ENCODE measurements at places on chromosomes 6 and 20.

DNA sequence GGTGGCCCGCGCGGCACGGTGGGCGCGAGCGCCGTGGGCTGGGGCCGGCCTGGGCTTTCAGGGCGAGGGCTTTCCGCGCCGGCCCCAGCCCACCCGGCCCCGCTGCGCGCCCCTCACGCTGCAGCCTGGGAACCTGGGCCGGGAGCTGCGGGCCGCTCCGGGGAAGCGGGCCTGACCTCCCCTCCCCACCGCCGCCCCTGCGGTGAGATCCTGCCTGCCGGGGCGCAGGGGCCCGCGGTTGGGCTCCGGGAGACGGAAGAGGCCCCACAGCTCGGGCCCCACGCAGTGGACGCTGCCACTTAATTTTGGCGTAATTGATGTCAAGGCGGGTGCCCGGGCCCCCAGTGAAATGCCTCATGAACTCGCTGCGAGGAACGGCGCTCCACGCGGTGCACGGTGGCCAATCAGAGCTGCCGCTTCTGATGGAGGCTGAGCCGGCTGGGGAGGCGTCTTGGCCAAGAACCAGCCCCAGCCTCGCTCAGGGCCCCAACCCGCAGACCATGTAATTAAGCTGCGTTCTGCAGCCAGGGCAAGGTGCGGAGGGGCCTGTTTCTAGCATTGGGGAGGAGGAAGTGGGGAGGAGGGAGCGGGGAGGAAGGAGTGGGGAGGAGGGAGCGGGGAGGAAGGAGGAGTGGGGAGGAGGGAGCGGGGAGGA is 96.1 kb upstream of the BHLHE23 start:
- DNase-seq, result peak; percentile 7

- no peak for DNase-seq
Observed at GRCh38 chr6:139406577-139407343, 32.3 kb upstream of the CITED2 start.

GRCh38 chr20:62765432-62766070 is 30.7 kb upstream of the MRGBP start:
- DNase-seq, result no peak

GRCh38 chr6:107128175-107128574 is 12.9 kb upstream of the BEND3 start:
- no peak for DNase-seq

- DNase-seq, result no peak
Observed at GRCh38 chr6:10305790-10306415, 109.0 kb downstream of the TFAP2A start.

GRCh38 chr6:90545448-90545847 is 41.4 kb downstream of the MAP3K7 start:
- DNase-seq, result no peak

DNA sequence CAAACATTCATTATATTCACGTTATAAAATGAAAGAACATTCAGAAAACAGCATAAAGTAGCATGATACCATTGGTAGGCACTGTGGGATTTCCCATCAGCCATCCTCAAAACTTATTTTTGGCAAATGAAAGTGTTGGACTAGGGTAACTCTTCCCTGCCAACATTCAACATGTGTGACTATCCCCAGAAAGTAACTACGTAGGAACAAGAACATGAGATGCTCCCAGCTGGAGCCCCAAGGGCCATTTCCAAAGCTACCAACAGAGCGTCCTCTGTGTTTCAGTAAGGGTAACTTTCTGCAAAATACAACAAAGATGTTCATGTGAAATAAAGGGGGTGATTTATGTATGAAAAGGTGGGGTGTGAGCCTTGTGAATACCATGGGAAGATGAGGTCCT is 28.4 kb upstream of the PTPN1 start:
- no peak for DNase-seq

- no peak for DNase-seq
Observed at GRCh38 chr20:32208499-32209154, 947 bp downstream of the POFUT1 start.

GRCh38 chr6:116388924-116389323 is 18.2 kb downstream of the DSE start:
- DNase-seq, result no peak

DNA sequence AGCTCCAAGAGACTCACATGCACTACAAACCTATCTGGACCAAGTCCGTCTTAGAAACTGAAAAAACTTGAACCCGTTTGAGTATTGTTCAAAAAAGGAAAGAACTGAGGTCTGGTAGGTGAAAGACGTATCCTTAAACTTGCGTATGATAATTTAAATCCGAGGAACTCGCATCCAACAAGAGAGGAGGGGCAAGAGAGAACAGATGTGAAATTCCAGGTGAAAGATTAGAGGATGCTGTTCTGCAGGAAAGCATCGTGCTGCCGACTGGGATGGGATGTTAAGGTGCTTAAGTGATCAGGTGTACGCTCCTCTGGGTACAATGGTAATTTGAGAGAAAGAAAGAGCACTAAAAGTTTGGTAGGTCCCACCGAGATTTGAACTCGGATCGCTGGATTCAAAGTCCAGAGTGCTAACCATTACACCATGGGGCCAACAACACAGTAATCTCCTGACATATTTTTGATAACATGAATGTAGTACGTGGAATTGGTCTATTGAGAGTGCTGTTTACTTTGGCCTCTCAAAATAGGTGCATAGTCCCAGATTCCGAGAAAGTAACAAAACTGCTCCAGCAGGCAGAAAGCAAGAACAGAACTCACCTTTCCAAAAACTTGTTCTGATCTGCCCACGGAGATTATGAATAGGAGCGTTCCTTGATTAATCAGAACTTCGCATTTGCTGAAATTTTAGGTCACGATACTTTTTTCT is 53.5 kb upstream of the BTN3A2 start:
- DNase-seq, result no peak

- no peak for DNase-seq
Observed at GRCh38 chr20:57908704-57909630, 199.2 kb upstream of the PMEPA1 start.

- DNase-seq, result no peak
Observed at GRCh38 chr6:29990931-29991330, 48.6 kb downstream of the HLA-A start.

- DNase-seq, result no peak
Observed at GRCh38 chr20:57695940-57696339, 13.9 kb downstream of the PMEPA1 start.

- no peak for DNase-seq
Observed at GRCh38 chr6:32070814-32071543, 32.8 kb downstream of the CYP21A2 start.

- no peak for DNase-seq
Observed at GRCh38 chr20:59159091-59159490, 4.5 kb upstream of the ZNF831 start.

DNA sequence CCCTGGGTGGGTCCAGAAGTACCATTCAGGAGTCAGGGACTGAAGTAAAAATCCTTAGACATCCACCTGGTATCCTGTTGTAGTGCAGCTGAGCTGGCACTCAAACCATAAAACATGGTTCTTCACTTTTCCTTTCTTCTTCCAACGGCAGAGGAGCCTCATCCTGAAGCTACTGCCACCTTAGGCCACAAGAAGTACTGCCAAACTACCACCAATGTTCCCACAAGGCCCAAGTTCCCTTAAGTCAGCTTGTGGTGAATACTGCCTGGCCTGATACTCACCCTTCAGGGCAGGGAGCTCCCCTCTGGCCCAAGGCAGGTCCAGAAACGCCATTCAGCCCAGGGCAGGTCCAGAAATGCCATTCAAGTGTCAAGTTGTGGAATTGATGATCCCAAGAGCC is 1053.4 kb upstream of the CITED2 start:
- no peak for DNase-seq

DNA sequence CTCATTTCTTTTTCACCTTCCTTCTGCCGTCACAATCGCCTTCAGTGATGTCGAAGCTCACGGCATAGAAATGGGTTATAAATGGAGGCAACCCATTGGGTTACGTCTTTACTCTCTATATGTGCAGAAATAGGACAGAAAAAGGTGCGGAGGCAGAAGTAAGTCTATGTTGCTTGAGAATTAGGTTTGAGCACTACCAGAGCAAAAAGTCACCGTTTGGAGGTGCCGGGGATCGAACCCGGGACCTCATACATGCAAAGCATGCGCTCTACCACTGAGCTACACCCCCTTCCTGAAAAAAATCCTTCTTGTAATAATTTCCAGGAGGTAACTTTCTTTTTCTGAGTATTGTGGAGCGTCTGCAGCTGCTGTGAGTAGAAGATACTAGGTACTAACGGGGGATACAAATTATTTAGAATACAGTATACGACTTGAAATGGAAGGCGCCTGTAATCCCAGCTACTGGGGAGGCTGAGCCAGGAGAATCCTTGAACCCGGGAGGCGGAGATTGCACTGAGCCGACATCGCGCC is 134.2 kb downstream of the TRIM27 start:
- no peak for DNase-seq

- no peak for DNase-seq
Observed at GRCh38 chr6:55636406-55637102, 57.6 kb upstream of the HMGCLL1 start.

All from activated CD8-positive, alpha-beta memory T cell treated with anti-CD3 and anti-CD28 coated beads for 1 hour (primary cell).